ENCODE measurements at places on chromosomes 5 and 9.

DNA sequence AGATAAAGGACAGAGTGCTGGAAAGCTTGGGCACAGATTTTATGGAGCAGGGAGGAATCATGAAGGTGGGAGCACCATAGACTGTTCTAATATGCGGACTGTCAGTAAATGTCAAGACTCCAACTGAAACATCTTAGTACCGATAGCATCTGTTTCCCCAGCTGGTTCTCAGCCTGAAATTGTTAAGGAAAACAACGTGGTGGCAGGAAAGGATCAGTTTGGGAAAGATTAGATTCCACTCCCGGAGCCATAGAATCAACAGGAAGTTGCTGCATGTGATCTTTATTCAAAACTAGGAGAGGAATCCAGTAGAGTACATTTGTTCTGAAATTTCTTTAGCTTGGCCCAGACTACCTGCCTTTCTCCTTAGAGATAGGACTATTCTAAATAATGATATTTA lies 559.1 kb downstream of the CSNK1G3 start:
- no peak for DNase-seq

DNA sequence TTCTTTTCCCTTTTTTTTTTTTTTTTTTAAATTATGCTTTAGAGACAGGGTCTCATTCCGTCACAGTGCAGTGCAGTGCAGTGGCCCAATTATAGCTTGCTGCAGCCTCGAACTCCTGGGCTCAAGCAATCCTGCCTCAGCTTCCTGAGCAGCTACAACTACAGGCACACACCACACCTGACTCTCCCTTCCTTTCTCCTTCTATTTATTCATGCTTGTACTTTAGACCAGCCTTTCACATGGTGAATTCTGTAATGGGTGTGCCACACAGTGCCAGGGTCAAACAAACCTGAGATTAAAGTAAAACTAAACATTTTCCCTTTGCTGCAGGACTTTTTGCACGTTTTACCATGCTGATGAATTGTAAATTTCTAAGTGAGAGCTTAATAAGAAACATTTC lies 8.0 kb downstream of the SH3RF2 start:
- no peak for DNase-seq

DNA sequence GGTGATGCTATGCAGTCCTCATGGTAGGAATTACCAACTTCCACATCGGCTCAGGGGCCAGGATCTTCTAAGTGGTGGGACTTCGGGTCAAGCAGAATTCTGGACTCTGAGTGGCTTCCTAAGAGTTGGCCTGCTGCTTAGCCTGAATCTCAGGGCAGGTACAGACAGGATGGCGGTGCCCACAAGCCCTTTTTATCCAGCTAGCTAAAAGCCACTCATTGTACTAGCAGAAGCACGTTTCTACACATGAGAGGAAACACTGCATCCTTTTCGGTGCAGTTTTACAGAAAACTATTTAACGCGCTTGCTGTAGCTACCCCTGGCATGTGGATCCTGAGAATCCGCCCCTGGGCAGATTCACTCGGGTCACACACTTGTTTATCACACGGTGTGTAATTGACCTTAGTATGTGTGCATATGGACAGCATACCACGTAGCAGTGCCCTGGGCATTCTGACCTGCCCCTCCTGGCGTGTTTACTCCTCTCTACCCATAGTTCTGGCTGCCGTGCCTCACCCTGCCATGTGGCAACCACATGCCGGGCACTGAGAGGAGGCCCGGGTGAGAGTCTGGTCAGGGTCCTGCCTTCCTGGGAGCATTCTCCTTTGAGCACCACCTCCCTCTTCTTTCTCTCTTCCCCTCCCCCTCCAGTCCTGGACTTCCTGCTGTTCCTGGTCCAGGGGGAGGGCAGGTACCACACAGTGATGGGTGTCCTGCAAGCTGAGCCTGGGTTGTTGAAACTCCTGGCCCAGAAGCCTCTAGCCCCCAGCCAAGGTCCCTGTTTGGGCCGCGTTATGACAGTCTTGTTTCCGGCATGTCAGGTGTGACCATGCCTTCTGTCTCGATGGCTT lies 65.9 kb downstream of the DAB2IP start:
- no peak for DNase-seq

- no peak for DNase-seq
Measured at GRCh38 chr5:38692346-38692745, 135.9 kb upstream of the LIFR start.

DNA sequence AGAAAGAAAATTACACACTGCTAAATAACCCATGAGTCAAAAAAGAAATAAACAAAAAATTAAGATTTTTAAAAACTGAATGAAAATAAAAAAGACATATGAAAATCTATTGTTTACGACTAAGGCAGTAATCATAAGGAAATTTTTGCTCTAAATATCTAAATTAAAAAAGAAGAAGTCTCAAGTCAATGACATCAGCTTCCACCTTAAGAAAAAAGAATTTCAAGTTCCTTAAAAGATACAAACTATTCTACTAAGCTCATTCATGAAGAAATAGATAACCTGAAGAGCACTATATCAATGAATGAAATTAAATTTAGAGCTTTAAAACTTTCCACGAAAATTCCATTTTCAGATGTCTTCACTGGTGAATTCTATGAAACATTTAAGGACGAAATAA lies 15.7 kb upstream of the STARD4 start:
- DNase-seq, result no peak

- DNase-seq, result no peak
Measured at GRCh38 chr5:180160215-180160614, 48.8 kb downstream of the RASGEF1C start.

- no peak for DNase-seq
Measured at GRCh38 chr5:16841416-16841815, 94.7 kb downstream of the MYO10 start.

DNA sequence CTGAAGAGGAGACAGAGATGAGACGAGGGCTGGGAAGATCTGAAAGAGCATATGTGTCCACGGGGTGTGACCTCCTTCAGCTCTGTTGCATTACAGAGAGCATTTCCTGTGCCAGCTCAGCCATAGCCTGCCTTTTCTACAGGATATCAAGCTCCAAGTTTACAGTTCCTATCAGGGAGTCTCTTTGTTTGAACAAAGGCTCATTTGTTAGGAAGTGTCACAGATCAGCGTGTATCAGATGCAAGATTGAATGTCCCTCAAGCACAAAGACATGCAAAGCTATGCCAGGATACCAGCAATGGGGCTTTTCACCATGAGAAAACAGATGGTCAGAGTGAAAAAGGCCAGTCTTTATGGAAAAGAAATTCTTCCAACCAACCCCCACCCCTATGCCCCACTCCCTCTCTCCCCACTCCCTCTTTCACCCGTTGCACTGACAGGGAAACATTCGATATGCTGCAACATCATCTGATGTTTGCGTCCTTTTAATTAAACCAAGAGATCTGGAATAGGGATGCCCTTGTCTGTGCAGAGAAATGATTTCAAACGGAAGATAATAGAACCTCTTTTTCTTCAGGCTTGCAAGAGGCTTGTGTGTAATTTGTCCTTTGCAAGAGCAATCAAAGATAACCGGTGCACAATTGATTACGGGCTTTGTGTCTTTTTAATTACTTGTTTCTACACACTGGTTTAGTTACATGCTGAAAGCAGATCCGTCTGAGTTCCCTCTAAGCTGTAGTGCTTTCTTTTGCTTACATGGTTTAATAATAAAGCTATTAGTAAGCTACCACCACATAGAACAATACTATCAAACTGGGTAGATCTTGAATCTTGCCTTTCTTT lies 263.1 kb upstream of the RGMB start:
- DNase-seq, result no peak

GRCh38 chr5:137221943-137222342 lies 277.2 kb downstream of the SPOCK1 start:
- no peak for DNase-seq

DNA sequence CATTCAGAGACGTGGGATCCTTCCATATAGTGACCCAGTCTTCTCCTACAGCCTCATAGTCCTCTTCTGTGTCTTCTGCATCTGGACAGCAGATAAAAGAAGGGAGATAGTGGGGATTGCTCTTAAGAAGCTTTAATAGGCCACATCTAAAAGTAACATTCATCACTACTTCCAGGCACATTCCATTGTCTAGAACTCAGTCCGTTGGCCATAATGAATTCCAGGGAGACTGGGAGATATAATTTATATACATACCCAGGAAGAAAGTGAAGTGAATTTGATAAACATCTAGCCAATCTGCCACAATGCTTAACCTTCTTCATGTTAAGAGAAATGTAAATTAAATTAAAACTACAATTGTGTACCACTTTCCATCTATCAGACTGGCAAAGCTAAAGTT lies 22.5 kb upstream of the GLIPR2 start:
- no peak for DNase-seq
